ENCODE measurements at places on chromosomes 3 and 15.

GRCh38 chr3:171219258-171219657, 192.7 kb upstream of the SLC2A2 start:
- DNase-seq, result no peak

- DNase-seq, result no peak
These were observed 32.2 kb downstream of the GPR176 start for GRCh38 chr15:39887832-39888231.

GRCh38 chr15:65923264-65923663, 54.0 kb downstream of the RAB11A start:
- no peak for DNase-seq

DNA sequence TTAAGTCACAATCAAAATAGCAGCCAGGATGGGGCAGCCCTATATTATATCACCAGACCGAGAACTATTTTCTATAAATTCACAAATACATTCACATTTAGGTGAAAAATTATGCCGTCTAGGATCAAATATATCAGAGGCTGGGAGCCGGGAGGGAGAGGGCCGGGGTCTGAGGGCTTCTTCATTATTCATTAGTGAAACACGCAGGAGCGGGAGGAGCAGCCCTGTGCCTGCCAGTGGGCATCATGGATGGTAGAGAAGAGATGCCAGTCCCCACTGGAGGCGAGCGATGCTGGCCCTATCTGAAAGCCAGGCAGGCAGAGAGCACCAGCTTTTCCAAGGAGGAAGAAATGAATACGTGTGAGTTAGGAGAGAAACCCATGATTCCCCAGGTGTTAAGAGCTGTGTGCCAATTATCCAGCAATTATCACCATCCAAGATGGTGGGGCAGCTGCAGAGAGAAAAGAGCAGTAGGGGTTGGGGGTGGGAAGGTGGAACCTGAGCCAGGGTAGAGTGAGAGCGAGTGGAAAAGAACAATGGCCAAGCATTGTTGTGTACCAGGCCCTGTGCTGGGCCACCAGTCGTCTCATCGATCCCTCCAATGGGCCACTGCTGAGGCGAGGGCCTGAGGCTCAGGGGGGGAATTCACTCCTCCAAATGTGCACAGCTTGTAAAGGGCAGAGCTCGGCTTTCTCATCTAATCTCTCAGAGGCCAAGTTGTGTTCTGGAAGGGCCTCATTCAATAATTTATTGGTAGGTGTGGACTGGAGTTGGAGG, 261.3 kb upstream of the TLE3 start:
- DNase-seq, result peak; percentile 27

GRCh38 chr3:25834346-25834745, 44.5 kb downstream of the OXSM start:
- DNase-seq, result no peak

All from NCI-H2171 treated with DMSO at 0.1 percent for 48 hours (cell line).